GM12878 (cell line): ENCODE measurements at places on chromosomes 12 and 14. TPM values are rescaled to one million over a fixed set of nuclear protein-coding genes. Genes with fewer than 3 reads are reported as not detected.

DNA sequence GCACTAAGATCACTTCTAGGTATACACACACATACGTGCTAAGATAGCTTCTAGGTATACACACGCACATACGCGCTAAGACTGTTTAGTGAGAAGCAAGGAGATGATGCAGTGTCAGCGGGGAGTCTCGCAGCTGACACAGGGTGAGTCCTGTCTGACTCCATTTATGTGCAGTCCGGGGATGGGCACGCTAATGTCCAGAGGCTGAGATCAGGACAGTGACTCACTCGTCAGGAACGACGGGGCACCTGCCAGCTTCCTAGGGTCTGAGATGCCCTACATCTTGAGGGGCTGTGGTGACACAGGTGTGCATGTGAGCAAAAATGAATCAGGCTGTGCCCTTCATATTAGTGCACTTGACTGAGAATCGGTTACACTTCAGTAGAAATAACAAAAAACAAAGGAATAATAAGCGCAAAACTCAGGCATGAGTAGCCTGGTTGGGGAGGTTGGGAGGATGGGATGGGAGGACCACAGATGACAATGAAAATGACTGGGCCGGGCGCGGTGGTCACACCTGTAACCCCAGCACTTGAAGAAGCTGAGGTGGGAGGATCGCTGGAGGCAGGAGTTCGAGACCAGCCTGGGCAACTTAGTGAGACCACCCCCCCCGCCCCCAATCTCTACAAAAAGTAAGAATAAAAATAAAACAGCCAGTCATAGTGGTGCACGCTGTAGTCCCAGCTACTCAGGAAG, 29.1 kb upstream of the ULK1 start:
- DNase-seq: no peak

DNA sequence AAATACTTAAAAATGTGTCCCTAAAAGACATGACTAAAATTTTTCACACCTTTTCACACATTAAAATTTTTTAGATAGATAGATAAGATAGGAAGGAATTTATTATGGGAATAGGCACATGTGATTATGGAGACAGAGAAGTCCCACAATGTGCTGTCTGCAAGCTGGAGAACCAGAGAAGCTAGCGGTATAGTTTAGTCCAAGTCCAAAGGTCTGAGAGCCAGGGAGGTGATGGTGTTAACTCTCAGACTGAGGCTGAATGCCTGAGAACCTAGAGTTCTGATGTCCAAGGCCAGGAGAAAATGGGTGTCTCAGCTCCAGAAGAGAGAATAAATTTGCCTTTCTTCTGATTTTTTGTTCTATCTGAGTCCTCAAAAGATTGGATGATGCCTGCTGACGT, 65.7 kb downstream of the POLR3B start:
- no peak for DNase-seq

- no peak for DNase-seq
Measured at GRCh38 chr14:58243790-58244555, 670 bp upstream of the PSMA3 start.

DNA sequence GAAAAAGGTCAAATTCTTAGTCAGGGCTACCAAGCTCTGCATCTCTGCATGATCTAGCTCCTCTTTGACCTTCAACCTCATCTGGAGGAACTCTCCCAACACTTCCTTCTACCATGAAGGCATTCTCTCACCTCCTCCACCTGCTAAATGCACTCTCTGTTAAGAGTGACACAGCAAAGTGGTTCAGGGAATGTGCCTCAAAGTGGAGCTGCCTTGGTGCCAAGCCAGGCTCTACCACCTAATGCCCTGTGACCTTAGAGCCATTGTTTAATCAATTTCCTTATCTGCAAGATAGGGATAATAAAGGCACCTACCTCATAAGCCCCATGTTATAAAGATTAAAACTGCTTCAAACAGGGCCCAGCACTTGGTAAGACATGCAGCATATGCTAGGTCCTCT, 236.7 kb downstream of the ANO2 start:
- DNase-seq: no peak

- no peak for DNase-seq
Measured at GRCh38 chr12:31519511-31519910, 71.4 kb downstream of the DENND5B start.

DNA sequence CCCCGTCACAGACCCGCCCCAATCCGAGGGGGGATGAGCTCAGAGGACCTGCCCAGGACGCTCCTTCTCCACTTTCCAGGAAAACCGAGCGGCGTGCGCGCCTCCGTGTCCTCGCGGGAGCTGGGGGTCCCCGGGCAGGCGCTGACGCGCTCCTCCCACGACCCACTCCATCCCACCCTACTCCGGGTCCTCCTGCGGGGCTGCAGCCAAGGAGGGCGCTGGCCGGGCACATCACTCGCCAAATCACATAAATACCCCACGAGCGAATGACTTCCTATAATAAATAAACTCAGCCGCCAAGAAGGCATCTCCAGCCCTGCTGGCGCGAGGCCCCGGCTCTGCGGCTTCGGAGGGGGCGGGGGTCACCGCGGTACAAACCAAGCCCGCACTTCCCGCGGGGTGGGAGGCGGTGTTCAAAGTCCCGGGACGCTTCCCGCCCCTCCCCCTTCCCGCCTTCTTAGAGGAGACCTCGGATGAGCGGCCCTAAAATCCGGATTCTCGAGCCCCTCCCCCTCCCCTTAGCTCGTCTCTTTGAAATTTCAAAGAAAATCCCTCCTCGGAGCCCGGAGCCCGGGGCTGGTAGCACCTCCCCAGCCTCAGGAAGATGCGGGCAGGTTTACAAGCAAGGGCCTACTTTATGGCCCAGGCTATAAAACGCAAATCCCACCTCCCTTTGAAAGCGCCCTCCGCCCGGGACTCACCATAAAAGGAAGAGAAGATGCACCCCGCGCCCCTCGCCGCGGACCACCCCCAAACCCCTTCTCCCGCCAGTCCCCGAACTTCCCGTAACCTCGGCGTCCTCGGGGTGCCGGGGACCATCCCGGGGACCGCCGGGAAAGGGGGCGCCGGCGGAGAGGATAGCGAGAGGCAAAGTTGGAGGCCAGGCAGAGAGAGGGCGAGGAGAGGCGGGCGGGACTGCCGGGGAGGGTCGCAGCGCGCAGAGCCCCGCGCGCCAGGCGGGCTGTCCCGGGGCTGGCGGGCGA, 712 bp upstream of the FZD10 start:
- DNase-seq: no peak

DNA sequence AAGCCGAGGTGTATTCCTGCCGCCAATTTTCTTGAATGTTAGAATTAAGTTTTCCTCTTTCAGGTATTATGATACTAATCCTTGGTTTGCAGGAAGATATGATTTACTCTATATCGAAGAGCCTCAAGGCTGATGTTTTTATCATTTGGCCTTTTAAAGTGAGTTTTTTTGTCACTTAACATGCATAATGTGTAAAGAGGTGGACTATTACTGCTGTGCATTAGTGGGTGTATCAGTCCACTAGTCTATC, 11.1 kb upstream of the TMPO start:
- no peak for DNase-seq

- no peak for DNase-seq
Measured at GRCh38 chr12:74171478-74171909, 366.1 kb upstream of the ATXN7L3B start.

- no peak for DNase-seq
Measured at GRCh38 chr12:98374007-98374406, 141.4 kb upstream of the TMPO start.

GRCh38 chr12:42855362-42855950, 265.9 kb upstream of the PRICKLE1 start:
- no peak for DNase-seq

GRCh38 chr12:22881878-22882385, 257.0 kb downstream of the ETNK1 start:
- no peak for DNase-seq

GRCh38 chr14:75289840-75290388, 11.3 kb downstream of the FOS start:
- DNase-seq: no peak

GRCh38 chr12:66058554-66058953, 72.0 kb downstream of the LLPH start:
- no peak for DNase-seq

DNA sequence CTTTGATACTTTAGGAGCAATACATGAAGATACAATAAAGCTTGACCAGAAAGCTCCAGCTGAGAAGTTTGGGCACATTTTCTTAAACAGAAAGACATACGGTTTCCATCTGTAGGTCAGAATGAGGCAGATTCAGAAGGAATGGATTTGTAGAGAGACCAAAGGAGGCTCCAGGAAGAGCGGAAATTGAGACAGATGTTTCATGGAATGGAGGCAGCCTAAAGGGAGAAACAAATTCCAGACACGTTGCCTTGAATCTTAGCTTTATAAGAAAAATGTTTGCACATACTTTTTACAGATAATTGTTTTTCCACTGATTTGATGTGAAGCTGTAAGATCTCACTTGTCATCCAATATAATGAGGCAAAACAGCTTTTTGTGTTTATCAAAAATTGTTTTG, 24.8 kb downstream of the EPYC start:
- no peak for DNase-seq

GRCh38 chr14:96037891-96038557, 1.1 kb upstream of the C14orf132 start:
- no peak for DNase-seq

GRCh38 chr12:4107911-4108697, 165.5 kb upstream of the CCND2 start:
- no peak for DNase-seq

DNA sequence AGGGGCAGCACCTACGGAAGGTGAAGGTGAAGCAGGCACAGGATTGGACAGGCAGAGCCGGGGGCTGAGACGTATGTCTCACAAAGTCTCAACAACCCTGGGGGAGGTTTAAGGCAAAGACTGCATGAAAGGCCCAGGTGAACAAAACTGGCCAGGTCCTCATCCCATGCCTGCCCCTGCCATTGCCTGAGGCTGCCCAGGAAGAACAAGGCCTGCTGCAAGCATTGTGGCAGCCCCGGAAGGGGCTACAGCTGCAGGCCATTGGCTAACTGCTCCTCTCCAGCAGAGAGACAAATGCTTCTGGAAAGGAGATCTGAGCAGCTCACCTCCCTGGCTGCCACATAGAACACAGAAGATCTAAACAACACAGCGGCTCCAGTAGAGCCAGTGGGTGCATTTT, 20.4 kb upstream of the TMEM179 start:
- DNase-seq: no peak

GRCh38 chr12:46224386-46224785, 44.5 kb downstream of the SLC38A1 start:
- no peak for DNase-seq

- DNase-seq: no peak
Measured at GRCh38 chr14:90556012-90556477, 159.2 kb downstream of the CALM1 start.

DNA sequence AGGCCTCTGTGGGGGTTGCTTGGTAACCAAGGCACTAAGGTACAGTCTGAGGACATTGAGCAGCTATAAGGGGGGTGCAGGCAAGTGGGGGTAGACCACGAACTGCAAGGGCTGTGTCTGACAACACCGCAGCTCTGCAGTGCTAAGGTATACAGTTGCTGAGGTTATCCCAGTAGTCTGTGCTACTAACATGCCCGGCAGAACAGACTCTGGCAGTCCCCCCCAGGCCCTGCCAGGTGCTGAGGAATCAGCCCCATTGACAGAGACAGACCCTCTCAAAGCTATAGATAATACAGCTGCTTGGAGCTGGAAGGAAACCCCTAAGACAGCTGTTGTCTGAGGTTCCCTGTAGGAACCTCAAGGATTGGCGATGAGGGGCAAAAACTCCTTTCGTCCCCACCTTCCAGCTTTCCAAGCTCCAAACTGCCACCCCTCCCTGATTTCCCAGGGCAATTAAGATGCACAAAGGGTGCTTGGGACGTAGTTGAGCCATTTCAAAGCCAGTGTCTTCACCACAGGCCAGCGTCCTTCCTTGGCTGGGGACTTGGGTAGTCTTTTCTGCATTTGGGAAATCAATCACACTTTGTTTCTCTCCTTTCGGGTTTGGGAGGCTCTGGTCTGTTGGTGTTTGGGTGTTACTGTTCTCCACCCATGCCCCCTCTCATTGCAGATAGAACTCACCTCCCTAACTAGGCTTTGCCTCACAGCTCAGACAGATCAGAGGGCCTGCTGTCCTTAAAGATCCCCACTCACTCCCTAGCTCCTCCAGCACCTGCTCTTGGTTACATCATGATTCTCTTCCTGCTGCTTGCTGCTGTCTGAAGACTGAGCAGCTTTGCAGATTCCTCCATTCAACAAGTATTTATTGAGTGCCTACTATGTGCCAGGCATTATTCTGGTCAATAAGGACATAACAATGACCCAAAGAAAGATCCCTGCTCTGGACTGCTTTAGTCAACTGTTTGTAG, 2.0 kb upstream of the MYH7 start:
- DNase-seq: no peak

DNA sequence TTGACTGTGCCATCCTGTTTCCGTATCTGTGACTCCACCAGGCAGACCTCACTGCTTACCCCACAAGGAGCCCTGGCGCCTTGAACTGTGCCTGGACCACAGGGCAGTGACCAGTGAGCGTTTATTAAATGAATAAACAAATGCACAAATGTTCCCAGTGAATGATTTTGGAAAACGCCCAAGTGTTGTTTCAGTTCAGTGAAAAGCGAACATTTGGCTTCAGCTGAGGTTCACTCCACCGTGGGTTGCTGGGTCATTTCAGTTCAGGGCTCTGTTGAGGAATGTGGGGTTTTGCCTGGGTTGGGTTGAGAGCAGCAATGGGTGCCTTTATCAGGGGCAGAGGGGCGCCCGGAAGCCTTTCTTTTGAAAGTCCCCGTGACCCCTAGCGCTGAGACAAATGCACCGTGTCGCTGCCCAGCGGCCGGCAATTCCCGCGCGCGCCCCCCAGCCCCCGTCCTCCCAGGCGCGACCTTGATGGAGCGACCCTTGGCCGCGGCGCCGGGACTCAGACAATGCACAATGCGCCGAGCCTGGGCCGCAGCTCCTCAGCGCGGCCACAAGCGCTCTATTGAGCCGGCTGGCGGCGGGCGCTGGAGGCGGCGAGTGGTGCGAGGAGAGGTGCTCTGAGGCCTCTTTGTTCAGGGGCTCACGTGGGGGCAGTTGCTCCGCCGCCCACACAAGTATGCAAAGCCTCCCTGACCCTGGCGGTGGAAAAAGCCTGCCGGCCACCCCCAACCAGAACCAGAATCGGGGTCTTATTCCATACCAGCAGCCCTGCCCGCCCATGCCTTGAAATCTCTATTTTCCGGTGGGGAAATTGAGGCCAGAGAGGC, 40.5 kb upstream of the CLMN start:
- no peak for DNase-seq

GRCh38 chr14:105880616-105881015, 354.2 kb downstream of the TMEM121 start:
- DNase-seq: no peak

Gene TPPP2
- not detected in 2 replicates for total RNA-seq

Gene DPPA3
- total RNA-seq: not detected in 2 replicates

Gene PRH2
- not detected in 2 replicates for total RNA-seq

Gene GPD1
- 0.19 and 0.26 TPM in 2 replicates for total RNA-seq

Gene MMP19
- not detected in 2 replicates for total RNA-seq

Gene LRRC9
- total RNA-seq: not detected in 2 replicates

Gene SAMD4A
- 0.48 and 0.56 TPM in 2 replicates for total RNA-seq

Gene HOXC13
- not detected in 2 replicates for total RNA-seq

Gene PARP2
- total RNA-seq: 36.8 and 39.2 TPM in 2 replicates

Gene ZC2HC1C
- total RNA-seq: 1.1 and 1.7 TPM in 2 replicates
